NCI-H345 (cell line): ENCODE measurements at places on chromosomes 7 and 10.

- no peak for DNase-seq
These were observed 398.2 kb downstream of the DNAJB6 start for GRCh38 chr7:157734676-157735640.

- no peak for DNase-seq
These were observed 243.3 kb downstream of the GRID1 start for GRCh38 chr10:86123304-86123703.

DNA sequence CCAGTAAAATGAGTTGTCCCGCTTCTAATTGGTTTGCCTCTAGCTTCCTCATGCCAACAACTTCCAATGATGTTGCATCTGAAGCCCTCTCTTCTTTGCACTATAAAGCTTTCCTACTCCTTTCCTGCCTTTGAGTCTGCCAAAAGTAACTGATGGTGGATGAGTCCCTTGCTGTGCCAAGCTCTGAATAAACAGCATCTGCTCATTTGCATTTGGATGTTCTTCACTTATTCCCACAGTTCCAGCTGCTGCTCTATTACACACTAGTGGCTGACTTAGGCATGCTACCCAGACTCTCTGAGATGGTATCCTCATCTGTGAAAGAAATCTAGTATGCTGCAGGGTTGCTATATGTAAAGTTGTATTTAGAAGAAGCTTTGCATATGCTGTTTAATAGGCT is 24.9 kb downstream of the SFR1 start:
- no peak for DNase-seq

DNA sequence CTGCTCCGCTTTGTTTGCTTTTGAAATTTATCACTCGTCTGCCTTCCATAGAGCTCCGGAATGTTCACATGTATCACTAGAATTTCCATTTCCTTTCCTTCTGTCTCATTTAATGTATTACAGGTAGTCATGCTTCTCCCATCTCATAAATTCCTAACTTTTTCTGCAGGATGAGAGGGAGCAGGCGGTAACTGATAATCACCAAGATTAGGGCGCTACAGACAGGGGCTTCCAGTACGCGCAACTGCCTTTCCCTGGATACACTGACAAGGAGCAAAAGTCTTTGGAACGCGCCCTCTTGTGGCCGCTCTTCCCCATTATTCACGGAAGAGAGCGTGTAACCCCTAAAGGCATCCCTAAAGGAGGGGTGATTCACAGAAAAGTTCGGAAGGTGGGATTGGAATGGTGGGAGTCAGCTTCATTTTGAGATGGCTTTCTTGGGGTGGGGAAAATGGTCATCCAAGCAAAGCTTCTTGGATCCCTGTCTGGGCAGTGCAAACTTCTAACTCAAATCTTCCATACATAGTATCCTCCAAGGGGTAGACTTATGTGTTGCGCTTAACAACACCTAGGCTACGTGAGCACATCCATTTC is 6.5 kb downstream of the INHBA start:
- DNase-seq, result no peak

- DNase-seq, result no peak
These were observed 763 bp upstream of the RALA start for GRCh38 chr7:39622609-39623008.

DNA sequence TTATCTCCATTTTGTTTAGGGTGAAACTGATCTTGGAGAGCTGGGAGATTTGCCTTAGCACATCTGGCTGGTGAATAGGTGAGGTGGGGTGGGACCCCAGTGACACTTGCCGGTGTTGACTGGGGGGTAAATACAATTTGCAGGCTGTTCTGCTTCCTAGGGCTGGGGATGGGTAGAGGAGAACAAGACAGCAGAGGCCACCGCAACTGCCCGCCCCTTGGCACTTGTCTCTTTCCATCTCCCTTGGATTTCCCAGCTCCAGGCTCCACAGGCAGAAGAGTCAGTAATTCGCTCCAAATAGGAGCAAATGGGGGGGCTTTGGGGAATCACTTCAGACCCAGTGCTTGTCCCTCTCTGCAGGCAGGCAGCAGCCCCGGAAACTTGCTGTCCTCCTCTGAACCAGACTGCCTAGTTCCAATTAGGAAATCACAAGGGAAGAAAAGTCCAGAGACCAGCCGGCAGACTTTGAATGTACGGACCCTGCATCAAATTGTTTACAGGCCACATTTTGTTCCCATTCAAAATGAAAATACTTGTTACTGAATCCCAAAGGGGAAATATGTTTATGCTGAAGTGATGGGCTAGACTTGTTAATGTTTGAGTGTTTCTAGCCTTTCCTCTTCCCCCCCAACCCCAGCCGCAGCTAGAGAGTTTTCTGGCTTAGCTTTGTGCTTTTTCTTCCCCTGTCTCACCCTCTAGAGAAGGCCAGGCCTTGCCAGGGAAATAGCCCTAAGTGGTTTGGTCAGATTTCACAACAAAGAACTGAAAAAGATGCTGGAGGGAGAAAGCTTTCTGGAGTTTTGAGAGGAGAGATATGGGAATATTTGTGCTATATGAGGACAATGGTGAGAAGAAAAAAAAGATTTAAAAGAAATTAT is 10.0 kb upstream of the INPP5F start:
- DNase-seq, result no peak

DNA sequence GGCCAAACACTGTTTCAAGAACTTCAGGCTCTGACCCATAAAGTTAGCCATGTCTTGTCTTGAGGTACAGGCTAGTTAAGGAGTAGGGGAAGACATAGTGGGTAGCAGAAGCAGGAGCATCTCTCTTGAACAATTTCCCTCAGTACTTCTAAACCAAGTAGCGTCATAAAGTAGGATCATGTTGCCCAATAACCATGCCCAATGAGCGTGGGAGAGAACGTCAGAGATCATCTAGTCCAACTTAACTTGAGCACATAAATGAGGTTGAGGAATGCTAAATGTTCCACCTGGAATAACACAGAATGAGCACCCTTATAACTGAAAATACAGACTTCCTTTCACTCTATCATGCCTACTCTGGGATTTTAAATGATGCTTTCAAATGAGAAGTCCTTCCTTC is 134.9 kb downstream of the AOAH start:
- DNase-seq, result no peak

DNA sequence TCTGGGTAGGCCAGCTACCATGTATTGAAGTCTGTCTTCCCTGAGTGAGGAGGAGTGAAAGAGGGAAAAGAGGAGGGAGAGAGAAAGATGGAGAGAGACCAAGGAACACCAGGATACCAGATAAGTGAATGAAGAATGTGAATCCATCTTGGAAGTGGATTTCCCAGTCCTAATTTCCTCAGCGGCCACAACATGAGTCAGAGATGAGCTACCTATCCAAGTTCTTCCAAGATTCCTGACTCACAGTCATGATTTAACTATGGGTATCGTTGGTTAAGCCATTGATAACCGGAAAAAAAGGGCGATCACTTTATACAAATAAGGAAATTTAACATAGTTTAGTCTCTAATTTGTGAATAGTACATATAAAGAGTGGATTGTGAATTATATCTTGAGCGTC is 561.8 kb downstream of the ATRNL1 start:
- DNase-seq, result no peak

- no peak for DNase-seq
These were observed 58.3 kb downstream of the REEP3 start for GRCh38 chr10:63579371-63580014.

GRCh38 chr10:58806323-58806722 is 293.7 kb downstream of the BICC1 start:
- no peak for DNase-seq

GRCh38 chr7:100687261-100687660 is 6.8 kb downstream of the GIGYF1 start:
- DNase-seq, result no peak

DNA sequence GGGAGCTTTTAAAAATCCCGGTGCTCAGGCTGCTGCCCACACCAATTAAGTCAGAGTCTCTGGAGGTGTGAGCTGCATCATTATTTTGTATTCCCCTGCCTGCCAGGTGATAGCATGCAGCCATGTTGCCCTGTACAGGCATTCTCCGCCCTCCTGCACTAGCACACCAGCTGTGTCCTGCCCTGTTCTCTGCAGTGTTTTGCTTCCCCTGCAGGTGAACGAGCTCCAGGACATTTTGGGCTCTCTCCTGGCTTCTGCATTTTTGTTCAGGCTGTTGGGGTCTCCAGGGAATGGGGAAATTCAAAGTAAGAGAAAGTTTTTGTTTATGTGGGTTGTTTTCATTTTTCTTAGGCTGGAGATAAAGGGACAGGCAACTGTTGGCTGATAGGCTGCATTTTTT is 271.0 kb upstream of the COBL start:
- peak; percentile 3 for DNase-seq

- no peak for DNase-seq
These were observed 30.0 kb upstream of the PRKAR1B start for GRCh38 chr7:756928-757560.

- DNase-seq, result no peak
These were observed 87.4 kb upstream of the PIP4K2A start for GRCh38 chr10:22801785-22802184.
